ENCODE measurements at places on chromosomes 12 and 14.

- no peaks in the 10 kb centered on the region for H3K36me3 ChIP-seq
- H3K4me3 ChIP-seq: no peak overlapping the region
- no peaks in the 10 kb centered on the region for H3K27me3 ChIP-seq
- DNase-seq: no peak
Measured at GRCh38 chr12:4849795-4850345, 59.8 kb upstream of the KCNA1 start.

GRCh38 chr12:108570743-108571608, 8.6 kb downstream of the ISCU start:
- H3K27me3 ChIP-seq: no peaks in the 10 kb centered on the region
- no peaks in the 10 kb centered on the region for H3K36me3 ChIP-seq
- H3K4me3 ChIP-seq: no peak overlapping the region

- no peak overlapping the region for H3K27ac ChIP-seq
- H3K4me1 ChIP-seq: no peaks in the 10 kb centered on the region
- no peaks in the 10 kb centered on the region for H3K36me3 ChIP-seq
- DNase-seq: no peak
Measured at GRCh38 chr12:114852976-114853529, 169.1 kb upstream of the TBX3 start.

DNA sequence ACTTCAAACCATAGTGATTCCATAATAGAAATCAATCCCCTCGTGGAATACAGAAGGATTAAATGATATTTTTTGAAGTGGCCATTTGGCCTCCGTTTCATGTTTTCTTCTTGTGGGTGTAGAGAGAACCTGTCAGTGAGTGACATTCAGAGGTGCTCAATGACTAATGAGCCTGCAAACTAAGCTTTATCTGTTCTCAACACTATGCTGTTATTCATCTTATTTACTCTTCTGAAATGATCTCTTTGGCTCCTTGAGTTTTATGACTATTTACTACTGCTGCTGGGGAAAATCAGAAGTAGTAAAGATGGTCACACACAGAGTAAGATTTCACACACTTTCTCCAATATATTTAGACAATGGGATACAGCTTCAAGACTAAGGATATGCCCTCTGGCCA, 30.4 kb downstream of the ATP2B1 start:
- no peaks in the 10 kb centered on the region for H3K4me1 ChIP-seq
- no peaks in the 10 kb centered on the region for H3K36me3 ChIP-seq
- H3K27me3 ChIP-seq: no peaks in the 10 kb centered on the region
- H3K27ac ChIP-seq: no peak overlapping the region
- no peak for DNase-seq

- no peak overlapping the region for H3K27ac ChIP-seq
- H3K4me1 ChIP-seq: no peaks in the 10 kb centered on the region
- H3K4me3 ChIP-seq: no peak overlapping the region
- no peak for DNase-seq
- no peaks in the 10 kb centered on the region for H3K36me3 ChIP-seq
Measured at GRCh38 chr14:50733494-50733893, 65.4 kb upstream of the SAV1 start.

- H3K36me3 ChIP-seq: no peaks in the 10 kb centered on the region
- no peaks in the 10 kb centered on the region for H3K27me3 ChIP-seq
- H3K4me3 ChIP-seq: peak overlapping the region; percentile 69
- DNase-seq: peak; percentile 96
Measured at GRCh38 chr14:24366721-24367513, 1.1 kb upstream of the NFATC4 start.

GRCh38 chr14:93859957-93860356, 67.2 kb upstream of the FAM181A start:
- no peaks in the 10 kb centered on the region for H3K36me3 ChIP-seq
- no peaks in the 10 kb centered on the region for H3K4me1 ChIP-seq
- no peak overlapping the region for H3K4me3 ChIP-seq
- no peak overlapping the region for H3K27ac ChIP-seq

DNA sequence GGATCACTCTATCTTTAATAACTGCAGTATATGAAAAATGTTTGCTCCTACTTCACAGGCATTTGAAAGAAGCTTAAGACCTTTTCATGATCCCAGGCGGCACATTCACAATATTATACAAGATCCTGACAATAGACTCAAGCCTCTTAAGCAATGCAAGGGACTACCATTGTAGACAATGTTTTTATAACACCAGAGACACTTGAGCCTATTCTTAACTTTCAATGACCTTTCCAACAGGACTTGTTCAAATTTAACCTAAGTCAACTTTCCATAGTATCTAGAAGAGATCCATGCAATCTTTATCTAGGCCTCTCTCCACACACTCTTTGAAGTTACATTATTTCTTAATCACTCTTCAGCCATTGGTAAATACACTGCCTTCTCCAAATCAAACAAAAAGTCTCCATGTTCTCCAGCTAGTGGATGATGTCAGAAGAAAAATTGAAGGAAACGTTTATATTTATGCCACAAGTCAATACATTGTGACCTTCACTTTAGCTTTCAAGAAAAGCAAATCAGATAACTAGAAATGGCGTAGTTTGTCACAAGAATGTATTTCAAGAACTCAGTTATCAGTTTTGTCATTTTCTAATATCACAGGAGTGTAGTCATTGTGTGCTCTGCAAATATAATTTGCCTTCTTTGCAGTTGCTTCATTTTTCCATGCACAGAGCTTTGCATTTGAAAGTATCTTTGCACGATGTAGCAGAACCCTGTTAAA, 41.2 kb downstream of the PHLDA1 start:
- no peak for DNase-seq
- H3K27ac ChIP-seq: no peak overlapping the region
- H3K36me3 ChIP-seq: no peaks in the 10 kb centered on the region
- H3K27me3 ChIP-seq: no peaks in the 10 kb centered on the region

All from uterus (tissue), 4 donors.